Bone marrow (tissue), 2 donors: ENCODE measurements at places on chromosomes 3 and 15.

DNA sequence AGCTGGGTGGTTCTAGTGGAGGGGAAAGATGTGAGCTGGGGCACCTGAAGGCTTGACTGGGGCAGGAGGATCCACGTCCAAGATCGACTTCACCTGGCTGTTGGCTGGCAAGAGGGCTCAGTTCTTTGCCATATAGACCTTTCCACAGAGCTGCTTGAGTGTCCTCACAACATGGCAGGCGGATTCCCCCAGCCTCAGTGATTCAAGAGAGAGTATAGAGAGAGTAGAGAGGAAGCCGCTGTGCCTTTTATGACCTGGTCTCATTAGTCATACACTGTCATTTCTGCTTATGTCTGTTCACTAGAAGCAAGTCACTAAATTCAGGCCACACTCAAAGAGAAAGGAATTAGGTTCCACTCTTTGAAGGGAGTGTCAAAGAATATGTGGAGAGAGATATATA, 101.6 kb downstream of the APBA2 start:
- no peak for DNase-seq

- no peak for DNase-seq
Observed at GRCh38 chr3:169310184-169310939, 353.1 kb downstream of the MECOM start.

GRCh38 chr3:154616298-154616697, 186.3 kb upstream of the GPR149 start:
- no peak for DNase-seq

- DNase-seq = no peak
Observed at GRCh38 chr15:33975022-33975565, 6.8 kb downstream of the CHRM5 start.

DNA sequence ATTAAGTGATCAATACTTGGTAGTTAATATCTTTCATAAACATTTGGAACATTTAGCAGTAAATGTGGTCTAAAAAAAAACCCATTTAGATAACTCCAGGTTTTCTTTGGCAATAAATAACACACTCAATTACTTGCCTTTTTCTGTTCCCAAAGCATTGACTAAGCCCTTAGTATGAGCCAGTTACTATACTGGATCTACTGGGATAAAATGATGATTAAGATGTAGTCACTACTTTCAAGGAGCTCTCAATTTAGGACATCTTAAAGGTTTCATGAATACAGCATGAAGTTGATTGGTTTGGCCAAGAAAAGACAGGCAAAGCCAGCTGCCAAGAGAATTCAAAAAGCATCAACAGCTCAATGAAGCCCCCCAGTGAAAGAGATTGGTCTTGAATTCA, 250.9 kb downstream of the EPHA3 start:
- no peak for DNase-seq

- DNase-seq = no peak
Observed at GRCh38 chr3:32000877-32001276, 19.3 kb downstream of the ZNF860 start.

DNA sequence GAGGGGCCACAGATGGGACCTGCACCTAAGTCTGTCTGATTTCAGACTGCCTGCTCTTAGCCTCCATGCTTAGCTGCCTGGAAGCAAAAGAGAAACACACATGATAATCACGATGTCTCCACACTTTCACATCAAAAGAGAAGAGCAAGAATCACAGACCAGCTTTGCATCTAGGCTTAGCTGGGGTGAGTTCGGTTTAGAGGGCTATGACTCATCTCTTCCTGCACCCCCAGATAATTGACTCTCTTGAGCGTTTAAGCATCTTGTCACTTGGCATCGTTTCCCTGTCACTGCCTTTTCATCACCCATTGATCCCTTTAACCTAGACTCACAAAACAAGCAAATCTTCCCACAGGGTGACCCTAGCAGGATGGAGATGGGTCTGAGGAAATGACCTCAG, 124.0 kb downstream of the NTRK3 start:
- DNase-seq = no peak

DNA sequence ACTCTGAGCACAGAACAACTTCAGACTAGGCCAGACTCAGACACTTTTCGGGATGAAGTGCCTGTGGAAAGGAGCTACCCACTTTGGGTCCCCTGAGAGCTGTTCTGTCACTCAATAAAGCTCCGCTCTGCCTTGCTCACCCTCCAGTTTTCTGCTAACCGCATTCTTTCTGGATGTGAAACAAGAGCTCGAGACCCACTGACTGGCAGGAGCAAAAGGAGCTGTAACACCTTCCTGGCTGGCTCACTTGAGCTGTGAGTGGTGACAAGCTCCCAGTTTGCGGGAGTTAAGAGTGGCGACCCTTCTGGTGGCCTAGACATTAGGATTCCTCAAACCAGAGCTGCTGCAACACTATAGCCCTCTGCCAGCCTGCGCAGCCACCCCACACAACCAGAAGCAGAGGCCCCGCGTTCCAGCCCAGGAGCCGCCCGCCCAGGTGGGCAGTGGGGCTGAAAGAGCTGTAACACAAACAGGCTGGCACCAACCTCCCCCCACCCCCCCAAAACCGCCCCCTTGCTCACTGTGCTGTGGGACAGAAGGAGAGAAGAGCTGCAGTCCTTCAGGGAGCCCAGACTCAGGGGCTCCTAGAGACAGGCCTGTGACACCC, 1178.1 kb upstream of the GBE1 start:
- DNase-seq = no peak

GRCh38 chr15:33201491-33202231, 7.1 kb upstream of the FMN1 start:
- no peak for DNase-seq

DNA sequence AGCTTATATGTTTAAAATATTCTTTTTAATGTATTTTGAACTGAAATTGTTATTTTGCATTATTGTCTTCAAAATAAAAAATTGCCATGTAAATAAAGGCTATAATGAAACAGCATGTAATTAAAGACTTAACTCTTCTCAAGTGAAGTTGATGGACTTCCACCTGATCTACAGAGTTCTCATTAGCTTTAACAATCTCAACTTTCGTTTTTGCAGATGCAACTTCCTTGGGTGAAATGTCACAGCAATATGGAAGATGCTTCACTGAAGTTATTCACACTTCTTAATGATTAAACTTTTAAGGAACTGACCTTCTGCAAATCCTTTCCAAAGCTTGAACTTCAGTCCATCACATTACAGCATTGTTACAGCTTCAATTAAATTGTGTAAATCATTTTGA, 63.6 kb downstream of the OSTN start:
- DNase-seq = no peak

DNA sequence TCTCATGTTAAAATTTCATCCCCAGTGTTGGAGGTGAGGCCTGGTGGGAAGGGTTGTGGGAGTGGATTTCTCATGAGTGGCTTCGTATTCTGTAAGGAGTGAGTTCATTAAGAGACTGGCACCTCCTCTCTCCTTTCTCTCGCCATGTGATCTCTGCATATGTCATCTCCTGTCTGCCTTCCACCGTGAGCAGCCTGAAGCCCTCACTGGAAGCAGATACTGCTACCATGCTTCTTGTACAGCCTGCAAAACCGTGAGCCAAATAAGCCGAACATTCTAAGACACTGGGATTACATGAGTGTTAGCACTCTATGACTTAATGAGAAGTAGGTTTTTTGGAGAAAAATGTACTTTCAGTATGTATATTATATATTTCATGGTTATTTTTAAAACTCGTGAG, 6.8 kb upstream of the GABPB1 start:
- no peak for DNase-seq

GRCh38 chr15:91652610-91653207, 200.8 kb upstream of the SLCO3A1 start:
- no peak for DNase-seq
